ENCODE measurements at places on chromosomes 5 and 9.
A peak's percentile ranks its signal among the peaks of the same experiment; 100 is the strongest.

DNA sequence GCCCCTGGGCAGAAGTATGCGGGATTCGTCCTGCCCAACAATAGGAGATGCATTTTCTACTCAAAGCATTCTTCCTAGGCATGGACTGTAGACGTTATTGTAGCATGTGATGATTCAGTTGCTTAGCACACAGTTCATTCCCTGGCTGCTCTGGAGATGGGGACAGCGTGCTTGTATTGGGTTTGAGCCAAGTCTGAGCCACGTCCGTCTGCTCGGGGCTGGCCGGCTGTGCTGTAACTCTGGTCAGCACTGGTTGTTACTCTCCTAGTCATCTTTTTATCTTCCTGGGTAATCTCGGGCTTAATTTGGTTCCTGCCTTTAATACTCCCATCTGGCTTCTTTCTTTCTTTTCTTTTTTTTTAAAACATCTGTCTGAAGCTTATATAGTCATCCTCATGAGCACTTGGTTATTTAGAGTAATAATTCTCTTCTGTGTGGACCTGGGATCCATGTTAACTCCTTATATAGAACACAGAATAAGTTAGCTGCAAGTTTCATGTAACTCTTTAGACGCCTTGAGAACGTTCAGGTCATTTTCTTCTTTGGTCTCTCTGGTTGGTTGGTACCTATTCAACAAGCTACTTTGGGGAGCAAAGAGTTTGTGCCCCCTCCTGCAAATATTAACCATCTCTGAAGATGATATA is 118.8 kb upstream of the RPS23 start:
- no peak for DNase-seq

- DNase-seq: peak; percentile 29
Observed at GRCh38 chr9:92763721-92764380, 782 bp downstream of the BICD2 start.

- no peak for DNase-seq
Observed at GRCh38 chr5:16883176-16883575, 52.9 kb downstream of the MYO10 start.

DNA sequence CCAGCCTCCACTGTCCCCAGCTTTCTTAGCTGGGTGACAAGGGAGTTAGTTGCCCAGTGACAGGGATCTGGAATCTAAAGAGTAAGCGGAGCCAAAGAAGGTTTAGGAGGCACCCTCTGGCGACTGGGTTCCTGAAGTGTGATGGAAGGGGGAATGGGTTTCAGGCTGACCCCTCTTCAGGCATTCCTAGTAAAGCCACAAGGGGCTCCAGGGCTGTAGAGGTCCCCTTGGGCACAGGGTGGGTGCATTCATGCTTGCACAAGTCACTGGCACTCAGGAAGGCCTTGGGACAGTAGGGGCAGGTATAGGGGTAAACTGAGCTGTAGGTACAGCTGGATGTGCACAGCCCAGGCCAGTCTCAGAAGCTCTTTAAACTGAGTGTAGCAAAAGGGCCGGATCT is 74.2 kb downstream of the CPLANE1 start:
- no peak for DNase-seq

GRCh38 chr9:71987471-71988371 is 72.7 kb downstream of the C9orf57 start:
- no peak for DNase-seq

GRCh38 chr9:121886759-121887485 is 206.2 kb downstream of the TTLL11 start:
- DNase-seq: peak; percentile 22

GRCh38 chr5:37668524-37669047 is 171.3 kb downstream of the GDNF start:
- DNase-seq: no peak

DNA sequence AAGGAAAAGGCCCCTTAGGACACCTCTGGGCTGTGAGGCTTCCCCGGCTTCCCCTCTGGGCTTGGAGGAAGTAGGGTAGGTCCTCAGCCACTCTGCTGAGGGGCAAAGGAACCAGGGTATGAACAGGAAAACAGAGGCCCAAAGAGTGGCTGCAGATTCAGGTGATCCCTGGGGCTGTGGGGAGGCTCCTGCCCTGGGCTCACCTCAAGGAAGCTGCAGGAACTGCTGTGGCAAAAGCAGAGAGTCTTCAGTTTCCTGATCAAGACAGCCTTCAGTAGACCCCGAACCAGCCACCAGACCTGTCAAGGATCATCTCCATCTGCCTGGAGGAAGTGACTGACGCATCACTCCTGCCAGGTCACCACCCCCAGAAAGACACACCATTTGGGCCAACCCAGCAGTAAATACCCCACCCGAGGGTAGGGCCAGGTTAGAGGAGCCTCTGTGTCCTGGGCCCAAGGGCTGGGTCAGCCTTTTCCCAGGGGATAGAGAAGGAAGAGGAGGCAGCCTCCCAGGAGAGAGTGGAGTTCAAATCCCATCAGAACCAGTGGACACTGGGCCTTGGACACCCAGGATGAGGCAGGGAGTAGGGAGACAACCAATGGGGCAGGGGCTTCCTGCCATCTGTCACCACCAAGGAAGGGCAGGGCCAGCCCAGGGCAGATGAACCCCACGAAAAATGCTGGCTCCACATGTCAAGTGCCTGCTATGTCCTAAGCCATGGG is 5.8 kb upstream of the ST6GALNAC6 start:
- no peak for DNase-seq

- no peak for DNase-seq
Observed at GRCh38 chr9:74025402-74025925, 471.7 kb upstream of the RORB start.

GRCh38 chr9:88991066-88992034 is at the start of gene S1PR3:
Gene S1PR3, plus strand, starts transcription at chr9:88991468. Its CDS starts 9,733 bp downstream, at chr9:89001201.
- DNase-seq: peak; percentile 30

- DNase-seq: no peak
Observed at GRCh38 chr5:138911441-138911840, 36.3 kb upstream of the LRRTM2 start.

- no peak for DNase-seq
Observed at GRCh38 chr9:112043423-112043822, 131.7 kb downstream of the SUSD1 start.

DNA sequence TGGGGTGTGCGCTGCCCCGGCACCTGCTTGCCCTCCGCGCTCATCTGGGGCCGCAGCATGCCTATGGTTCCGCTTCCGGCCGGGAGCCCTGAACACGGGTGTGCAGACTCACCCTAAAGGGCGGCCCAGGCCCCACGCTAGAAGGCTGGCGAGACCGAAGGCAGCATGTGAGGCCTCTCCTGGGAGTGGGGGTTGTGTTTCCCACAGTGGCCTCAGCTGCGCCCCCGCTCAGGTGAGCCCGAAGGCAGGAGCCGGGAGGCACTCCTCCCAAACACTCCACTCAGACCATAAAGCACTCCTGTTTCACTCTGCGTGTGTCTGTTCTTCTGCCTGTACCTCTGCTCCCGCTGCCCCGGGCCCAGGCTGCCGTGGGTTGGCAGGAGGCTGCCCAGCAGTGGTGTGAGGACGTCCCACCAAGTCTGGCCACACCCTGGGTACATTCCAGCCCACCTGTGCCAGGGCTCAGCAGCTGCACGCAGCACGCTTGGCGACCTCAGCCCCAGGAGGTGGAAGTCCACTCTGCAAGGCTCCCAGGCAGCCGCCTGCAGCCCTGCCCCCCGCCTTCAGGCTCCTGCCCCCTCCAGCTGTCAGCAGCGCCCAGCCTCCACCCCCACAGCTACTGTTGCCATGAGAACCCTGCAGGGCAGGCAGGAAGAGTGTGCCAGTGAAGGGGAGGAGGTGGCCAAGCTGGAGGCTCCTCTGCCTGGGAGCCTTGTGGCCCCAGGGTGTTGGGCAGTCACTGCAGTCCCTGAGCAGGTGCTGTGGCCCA is 1.2 kb upstream of the AJM1 start:
- DNase-seq: no peak

GRCh38 chr9:137127301-137128157 is 11.4 kb upstream of the GRIN1 start:
- no peak for DNase-seq

DNA sequence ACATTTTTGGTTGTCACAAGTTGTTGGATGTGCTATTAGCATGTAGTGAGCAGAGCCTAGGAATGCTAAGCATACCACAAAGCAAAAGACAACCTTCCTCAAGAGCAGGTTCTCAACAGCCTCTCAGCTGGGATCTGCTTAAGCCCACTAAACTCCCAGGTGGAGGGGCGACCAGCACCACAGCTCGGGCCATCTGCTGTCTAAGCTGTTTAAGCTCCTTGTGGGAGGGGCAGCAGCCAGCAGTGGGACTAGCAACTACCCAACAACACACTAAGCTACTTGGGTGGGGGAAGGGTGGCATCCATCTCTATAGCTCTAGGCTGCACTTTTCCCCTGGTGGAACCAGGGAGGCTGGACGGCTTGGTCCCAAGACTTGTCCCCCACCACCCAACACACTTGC is 1052.7 kb upstream of the ARRDC3 start:
- no peak for DNase-seq

DNA sequence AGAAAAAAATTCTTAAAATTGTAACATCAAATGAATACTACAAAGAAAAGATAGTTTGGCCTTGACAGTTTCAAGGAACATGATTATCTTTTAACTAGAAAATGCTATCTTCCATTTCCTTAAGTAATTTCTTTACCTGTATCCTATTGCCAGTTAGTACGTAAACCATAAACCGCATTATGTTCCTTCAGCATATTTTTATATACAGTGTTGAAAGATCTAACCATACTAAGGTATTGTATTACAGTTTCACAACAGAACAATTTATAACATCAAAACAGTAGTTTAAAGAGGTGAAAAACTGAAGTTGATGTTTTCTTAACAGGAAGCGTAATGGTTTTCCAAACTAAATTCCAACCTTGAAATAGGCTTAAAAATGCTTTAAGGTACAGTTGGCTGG is 45.1 kb downstream of the GLRX start:
- no peak for DNase-seq

GRCh38 chr9:131530920-131531832 is at the start of gene UCK1:
Gene UCK1, minus strand, starts transcription at chr9:131531263. Its CDS starts 89 bp downstream, at chr9:131531174.
- peak; percentile 70 for DNase-seq

DNA sequence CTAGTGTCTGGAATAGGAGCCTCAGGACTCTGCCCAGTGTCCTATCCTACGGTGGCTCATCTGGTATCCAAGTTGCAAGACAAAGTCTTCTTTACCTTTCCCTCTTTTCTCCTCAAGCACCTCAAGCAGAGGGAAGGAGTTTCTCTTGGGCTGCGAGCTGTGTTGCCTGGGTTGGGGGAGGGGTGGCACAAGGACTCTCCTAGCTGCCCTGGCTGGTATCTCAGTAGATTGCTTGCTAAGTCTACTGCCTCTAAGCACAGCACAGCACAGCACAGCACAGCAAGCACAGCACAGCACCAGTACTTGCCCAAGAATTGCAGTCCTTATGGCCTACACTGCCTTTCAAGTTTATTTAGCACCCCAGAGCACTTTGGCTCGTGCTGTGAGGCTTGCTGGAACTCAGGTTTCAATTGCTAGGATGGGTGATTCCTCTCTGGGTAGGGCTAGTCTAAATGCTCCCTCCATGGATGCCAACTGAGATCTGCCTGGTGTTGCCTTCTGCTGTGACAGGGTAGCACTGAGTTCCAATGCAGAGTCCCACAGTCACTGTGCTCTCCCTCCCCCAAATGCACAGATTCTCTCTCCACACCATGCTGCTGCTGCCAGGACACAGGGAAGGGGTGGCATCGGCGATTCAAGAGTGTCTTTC is 213.1 kb upstream of the POU5F2 start:
- no peak for DNase-seq

Data from activated T-cell treated with anti-CD3 and anti-CD28 coated beads for 48 hours (primary cell).